HFFc6 (cell line): ENCODE measurements at places on chromosomes 2 and 18. TPM values are rescaled to one million over a fixed set of nuclear protein-coding genes. Genes with fewer than 3 reads are reported as not detected.

The HAAO gene
- 0.58 TPM in 1 of 3 replicates, not detected in the others for total RNA-seq

The RGPD4 gene
- 0.11 TPM in 1 of 3 replicates, not detected in the others for total RNA-seq

The NYAP2 gene
- total RNA-seq = not detected in 3 replicates

The VWA3B gene
- not detected in 2 replicates for total RNA-seq

The UGT1A4 gene
- not detected in 2 replicates for total RNA-seq

The UNC80 gene
- total RNA-seq = not detected in 3 replicates

The CNRIP1 gene
- total RNA-seq = 32.0 to 49.2 TPM (median 36.5 TPM) in 3 replicates

The POTEC gene
- not detected in 3 replicates for total RNA-seq

The MEP1B gene
- not detected in 2 replicates for total RNA-seq

The PRSS56 gene
- total RNA-seq = not detected in 3 replicates

The LHCGR gene
- total RNA-seq = not detected in 3 replicates

DNA sequence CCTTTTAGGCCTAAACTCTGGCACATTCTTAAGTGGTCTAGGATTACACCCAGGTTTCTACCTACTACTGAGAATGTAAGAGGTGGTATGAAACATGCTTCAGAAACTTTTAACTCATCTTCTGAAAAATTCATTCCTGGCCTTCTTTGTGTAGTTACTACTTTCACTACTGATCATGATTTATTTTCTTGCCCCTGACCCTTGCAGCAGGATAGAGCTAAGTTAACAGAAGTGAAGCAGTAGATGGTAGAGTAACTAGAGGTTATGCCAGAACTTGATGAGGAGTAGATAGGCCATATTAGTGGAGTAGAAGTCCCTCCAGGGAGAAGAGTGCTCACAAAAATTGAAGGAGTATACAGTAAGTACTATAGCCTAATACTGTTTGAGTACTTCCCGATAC is 75.5 kb upstream of the MSTN start:
- DNase-seq = no peak

GRCh38 chr2:61763605-61764034 is 90.2 kb downstream of the FAM161A start:
- DNase-seq = peak; percentile 81

DNA sequence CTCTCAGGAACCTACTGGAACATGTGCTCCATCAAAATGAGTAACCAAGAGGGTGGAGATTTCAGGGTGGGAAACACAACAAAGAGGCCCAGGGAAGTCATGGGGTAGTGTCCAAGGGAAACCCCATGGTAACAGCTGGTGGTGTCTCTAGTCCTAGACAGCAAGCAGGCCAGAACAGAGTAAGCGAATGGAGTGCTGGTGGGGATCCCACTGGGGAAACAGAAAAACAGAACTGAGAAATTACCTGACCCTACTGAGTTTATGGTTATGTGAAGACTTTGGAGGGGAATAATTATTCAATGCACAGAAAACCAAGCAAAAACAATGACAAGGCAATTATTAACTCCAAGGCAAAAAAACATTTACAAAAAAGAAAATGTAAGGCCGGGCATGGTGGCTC is 16.9 kb downstream of the ERCC3 start:
- DNase-seq = no peak

GRCh38 chr18:61360404-61361383 is 27.5 kb downstream of the CDH20 start:
- no peak for DNase-seq

DNA sequence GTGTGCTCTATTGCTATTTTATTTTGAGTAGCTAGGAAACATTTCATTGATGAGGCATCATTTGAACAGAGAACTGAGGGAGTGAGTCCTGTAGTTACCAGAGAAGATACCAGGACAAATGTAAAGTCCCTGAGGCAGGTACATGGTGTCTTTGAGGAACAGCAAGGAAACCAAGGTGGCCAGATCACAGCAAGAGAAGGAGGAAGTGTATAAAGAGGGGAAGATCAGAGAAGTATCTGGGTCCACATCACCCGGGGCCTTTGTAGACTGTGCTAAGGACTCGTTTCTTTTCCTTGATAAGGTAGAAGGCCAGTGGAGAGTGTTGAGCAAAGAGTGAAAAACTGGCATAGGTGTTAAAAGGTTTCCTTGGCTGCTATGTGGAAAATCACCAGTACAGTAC is 34.8 kb upstream of the PLB1 start:
- DNase-seq = no peak

- no peak for DNase-seq
Observed at GRCh38 chr18:48376406-48376805, 32.8 kb downstream of the ZBTB7C start.
